Activated T-cell treated with anti-CD3 and anti-CD28 coated beads, Interleukin-2, amount 50 U/mL, for 48 hours (primary cell): ENCODE measurements at places on chromosomes 1 and 21.

DNA sequence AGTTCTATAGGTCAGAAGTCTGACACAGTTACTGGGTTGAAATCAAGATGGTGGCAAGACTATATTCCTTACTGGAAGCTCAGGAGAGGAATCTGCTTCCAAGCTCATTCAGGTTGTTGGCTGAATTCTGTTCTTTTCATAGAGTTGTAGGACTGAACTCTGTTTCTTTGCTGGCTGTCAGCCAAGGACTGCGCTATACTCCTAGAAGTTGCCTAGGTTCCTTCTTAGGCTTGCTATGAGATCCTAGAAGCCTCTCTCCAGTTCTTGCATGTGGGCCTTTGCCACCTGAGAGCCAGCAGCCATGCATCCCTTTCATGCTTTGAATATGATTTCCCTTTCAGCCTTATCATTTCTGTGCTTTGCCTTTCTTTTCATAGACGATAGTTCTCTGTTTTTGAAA is 176.4 kb downstream of the RPS6KC1 start:
- DNase-seq: no peak

- DNase-seq: no peak
Observed at GRCh38 chr1:28096210-28097099, 8.0 kb upstream of the EYA3 start.

- no peak for DNase-seq
Observed at GRCh38 chr1:200437556-200438203, 27.8 kb upstream of the ZNF281 start.

GRCh38 chr1:76269155-76269554 is 194.6 kb downstream of the ST6GALNAC3 start:
- no peak for DNase-seq

- no peak for DNase-seq
Observed at GRCh38 chr1:103194060-103194459, 85.7 kb upstream of the COL11A1 start.

- no peak for DNase-seq
Observed at GRCh38 chr1:177270863-177271262, 100.1 kb downstream of the BRINP2 start.

- DNase-seq: no peak
Observed at GRCh38 chr1:158149175-158149574, 31.5 kb upstream of the CD1D start.

DNA sequence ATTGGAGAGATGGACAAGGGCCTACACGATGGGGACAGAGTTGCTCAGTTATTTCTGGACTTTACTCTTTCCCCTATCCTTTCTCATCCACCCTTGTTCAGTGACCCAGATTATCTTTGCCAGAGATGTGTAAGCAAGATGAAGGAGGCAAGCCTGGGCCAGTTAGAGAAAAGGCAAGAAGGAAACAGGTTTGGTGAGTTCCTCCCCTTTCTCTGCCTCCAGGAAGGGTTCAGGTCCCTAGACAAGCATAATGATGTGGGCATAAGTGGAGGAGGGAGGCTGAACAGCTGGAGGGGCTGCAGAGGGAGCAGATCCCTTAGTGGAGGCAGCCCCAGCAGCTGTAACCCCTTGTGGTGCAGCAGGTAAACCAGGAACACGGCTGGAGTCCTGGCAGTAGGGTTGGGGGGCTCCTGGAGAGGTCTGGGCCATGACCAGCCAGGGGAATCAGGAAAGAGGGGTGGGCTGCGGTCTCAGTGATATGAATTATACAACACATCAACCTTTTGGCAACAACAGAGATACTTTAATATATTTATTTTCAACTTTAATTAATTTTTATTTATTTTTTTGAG is 9.2 kb upstream of the CDC42 start:
- no peak for DNase-seq

- no peak for DNase-seq
Observed at GRCh38 chr1:203663294-203663693, 36.7 kb downstream of the ATP2B4 start.

DNA sequence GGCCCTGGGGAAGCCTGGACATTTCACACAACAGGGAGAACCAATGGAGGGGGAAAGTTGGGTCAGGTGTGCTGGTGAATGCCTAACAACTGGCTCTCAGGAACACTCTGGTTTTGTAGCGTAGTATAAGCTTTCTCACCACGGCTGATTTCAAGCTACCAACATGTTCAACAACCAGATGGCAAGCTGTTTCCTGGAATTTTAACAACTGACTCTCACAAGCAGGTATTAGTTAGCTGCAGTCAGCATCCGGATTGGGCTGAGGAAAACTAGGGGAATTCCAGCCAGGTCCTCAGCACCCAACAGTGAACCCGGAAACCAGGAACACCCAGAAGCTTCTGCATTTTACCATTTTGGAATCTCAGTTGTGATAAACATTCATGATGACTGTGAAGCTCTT is 162.3 kb upstream of the CAMK1G start:
- DNase-seq: no peak

- DNase-seq: no peak
Observed at GRCh38 chr1:100323419-100324106, 28.7 kb upstream of the CDC14A start.

DNA sequence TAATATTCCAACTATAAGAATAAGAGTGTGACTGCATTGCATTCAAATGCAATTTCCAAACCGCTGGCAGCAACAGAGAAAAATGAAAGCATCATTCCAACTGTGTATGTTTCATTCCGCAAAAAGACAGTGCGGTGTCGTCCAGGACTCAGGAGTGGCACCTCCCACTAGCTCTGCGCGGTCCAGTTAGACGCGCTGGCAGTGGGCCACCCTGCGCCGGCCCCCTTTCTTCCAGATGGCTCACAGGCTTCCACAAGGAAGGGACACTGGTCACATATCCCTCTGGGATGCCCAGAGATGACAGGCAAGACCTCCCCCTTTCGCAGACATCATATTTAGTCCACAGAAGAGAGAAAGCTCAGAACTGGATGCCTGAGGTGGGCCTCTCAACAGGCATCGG is 11.9 kb downstream of the WRAP73 start:
- DNase-seq: no peak

DNA sequence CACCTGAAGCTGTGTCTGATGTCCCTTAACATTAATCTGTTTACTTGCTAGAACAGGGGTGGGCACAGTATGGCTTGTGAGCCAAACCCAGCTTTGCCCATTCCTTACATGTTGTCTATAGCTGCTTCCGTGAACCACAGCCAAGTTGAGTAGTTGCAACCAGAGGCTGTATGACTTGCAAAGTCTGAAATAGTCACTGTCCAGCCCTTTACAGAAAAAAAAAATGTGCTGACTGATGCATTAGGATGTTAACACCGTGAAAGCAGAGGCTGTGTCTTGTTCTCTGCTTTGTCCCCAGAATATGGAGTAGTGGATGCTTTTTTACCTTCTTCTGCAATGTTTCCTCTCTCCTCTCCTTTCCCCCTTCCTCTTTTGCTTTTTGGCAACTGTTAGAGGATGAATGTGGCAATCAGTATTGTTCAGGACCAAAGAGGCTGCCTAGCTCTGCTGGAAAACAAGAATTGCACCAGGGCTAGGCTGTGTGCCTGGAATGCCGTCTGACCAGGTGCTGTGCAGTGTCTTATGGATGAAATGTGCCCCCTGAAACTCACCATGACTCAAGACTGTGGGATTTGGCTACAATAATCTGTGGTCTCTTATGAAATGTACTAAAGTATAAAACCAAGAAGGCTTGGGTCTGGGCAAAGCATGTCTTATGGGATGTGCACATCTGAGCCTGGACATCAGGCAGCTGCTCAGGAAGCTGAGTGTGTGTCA is 79.6 kb upstream of the GCLM start:
- DNase-seq: no peak

GRCh38 chr1:183827801-183828200 is 22.9 kb downstream of the RGL1 start:
- no peak for DNase-seq

DNA sequence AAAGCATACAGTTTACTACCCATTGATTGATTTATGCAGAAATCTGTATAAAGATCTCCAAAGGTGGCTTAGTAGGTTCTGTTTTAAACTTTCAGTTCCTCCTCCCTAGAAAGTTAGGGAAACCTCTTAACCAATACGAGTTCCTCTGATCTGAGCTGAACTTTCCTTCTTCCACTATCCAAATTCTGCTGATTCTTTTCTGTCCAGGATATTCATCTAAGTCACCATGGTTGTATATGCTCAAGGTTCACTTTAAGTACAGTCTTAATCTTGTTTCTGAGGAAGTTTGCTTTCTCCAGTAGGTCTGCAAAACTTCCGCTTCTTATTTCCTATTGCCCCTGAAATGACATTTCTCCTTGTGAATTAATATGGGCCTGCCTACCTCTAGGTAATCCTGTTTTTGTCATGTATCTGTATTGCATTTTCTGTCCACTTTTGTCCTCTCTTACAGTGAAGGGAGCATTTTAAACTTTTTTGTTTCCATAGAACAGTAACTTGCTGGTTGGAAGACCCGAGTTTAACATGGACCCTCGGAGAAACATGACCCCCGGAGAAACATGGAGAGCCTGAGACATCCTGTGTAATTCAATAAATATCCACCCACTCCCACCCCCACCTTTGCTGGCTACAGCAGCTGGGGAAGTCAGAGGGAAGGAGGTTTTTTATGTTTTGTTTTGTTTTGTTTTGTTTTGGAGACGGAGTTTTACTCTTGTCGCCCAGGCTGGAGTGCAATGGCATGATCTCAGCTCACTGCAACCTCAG is 16.7 kb upstream of the TUT4 start:
- no peak for DNase-seq

DNA sequence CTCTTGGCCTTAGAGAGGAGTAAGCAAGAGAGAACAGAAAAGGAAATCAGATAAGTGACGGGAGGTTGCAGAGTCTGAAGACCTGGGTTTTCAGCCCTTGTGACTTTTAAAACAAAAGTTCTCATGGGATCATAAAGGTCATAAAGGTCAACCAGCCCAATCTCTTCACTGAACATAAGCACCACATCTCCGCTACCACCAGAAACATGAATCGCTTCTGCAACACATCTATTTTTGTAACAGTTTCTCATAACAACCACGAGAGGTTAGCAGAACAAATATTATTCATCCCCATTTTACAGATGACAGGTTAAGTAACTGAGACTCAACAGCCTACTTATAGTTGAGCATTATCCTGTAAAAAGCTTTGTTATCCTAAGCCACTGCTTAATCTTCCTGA is 5.9 kb downstream of the TRAPPC3 start:
- no peak for DNase-seq
